ENCODE measurements at places on chromosomes 3 and 15.

GRCh38 chr15:57567891-57568290, 23.8 kb upstream of the MYZAP start:
- DNase-seq: no peak

DNA sequence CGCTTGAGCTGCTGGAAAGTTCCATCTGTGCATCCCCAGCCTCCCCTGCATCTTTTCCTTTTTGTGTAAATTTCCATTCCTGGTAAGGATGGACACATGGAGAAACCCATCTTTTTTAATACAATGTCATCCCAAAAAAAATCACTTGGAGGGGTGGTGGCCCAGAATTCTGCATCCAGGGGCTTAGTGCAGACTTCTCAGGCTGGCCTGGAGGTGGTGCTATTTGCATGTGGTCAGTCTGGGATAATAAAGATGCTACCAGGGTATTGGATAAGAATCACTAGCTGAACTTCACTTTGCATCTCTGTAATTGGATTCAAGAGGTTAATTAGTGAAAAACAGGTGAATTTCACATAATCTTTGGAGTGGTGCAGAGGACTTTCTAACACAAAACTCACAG, 1.8 kb upstream of the ZSCAN2 start:
- peak; percentile 39 for DNase-seq

DNA sequence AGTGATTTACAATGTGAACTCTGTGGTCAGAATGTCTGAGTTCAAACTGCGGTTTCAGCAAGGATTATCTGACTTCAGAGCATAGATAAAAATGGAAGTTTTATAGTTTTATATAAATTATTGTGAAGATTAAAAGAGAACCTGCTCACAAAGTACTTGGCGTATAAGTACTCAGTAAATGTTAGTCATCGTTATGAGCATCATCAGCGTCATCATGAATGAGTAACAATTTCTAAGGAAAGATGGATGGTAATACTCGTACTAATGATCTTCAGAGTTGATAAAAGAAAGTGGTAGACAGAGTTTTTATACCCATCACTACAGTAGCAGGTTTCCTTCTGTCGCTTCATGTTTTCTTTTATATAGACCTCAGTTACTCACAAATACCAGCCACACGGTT, 341.8 kb downstream of the RAP2B start:
- DNase-seq: no peak

DNA sequence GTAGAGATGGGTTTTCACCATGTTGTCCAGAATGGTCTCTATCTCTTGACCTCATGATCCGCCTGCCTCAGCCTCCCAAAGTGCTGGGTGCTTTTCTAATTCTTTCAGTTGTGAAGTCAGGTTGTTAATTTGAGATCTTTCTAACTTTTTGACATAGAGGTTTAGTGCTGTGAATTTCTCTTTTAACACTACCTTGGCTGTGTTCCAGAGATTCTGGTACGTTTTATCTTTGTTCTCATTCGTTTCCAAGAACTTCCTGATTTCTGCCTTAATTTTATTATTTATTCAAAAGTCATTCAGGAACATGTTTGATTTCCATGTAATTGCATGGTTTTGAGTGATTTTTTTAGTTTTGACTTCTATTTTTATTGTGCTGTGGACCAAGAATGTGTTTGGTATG, 63.5 kb upstream of the CCDC54 start:
- no peak for DNase-seq

- peak; percentile 38 for DNase-seq
Observed at GRCh38 chr15:72599855-72600464, 54.5 kb upstream of the GOLGA6B start.

DNA sequence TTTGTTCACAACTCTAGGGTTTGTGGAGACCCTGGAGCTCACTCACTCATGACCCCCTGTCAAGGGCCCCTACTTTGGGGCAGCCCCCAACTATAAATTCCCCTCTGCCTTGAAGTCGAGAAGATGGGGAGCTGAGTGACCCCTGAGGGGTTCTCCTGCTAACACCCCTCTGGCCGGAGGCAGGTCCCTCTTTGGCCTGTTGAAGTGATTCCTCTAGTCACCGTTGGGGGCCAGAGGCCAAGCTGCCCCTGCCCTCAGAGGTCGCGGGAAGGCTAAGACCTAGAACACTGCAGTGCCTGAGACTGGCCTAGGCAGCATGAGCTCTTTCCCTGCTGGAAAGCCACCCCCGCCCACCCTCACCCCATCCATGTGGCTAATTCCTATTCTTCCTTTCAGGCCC, 15.4 kb upstream of the SKOR1 start:
- no peak for DNase-seq

GRCh38 chr15:47796339-47796738, 79.0 kb downstream of the SEMA6D start:
- DNase-seq: no peak

DNA sequence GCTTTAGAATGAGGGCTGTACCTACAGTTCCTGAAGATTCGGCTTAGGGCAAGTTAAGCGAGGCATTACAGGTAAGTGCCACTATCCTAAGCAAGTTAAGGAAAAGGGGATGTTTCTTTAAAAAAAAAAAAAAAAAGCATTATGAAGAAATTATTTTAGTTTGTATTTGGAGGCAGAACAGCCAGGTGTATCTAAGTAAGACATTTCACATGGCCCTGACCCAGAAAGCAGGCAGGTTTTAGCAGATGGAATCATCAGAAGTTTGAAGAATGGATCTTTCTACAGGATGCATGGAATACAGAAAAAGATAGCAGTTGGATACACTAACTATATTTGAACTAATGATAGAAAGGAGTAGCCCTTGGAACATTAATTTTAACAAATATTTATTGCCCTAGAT, 105.6 kb downstream of the OSBPL10 start:
- DNase-seq: no peak

DNA sequence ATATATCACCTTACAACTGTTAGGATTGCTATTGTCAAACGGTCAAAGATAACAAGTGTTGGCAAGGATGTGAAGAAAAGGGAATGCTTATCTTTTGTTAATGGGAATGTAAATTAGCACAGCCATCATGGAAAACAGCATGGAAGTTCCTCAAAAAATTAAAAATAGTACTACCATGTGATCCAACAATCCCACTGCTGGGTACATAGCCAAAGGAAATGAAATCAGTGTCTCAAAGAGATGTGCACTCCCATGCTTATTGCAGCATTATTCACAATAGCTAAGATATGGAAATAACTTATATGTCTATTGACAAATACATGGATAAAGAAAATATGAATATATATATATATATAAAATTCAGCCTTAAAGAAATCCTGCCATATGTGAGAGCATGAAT, 274.6 kb downstream of the EDEM1 start:
- DNase-seq: no peak

Measured in germinal center (tissue), 1 donor.